ENCODE measurements at places on chromosomes 7 and 10. TPM values are rescaled to one million over a fixed set of nuclear protein-coding genes. Genes with fewer than 3 reads are reported as not detected.

The STAM gene
- total RNA-seq: 26.1 TPM

The SORCS3 gene
- total RNA-seq: 1.1 TPM

The SLC16A12 gene
- 38.8 TPM for total RNA-seq

The SLC25A13 gene
- 32.1 TPM for total RNA-seq

The MTPN gene
- total RNA-seq: 101 TPM

The STK31 gene
- 0.44 TPM for total RNA-seq

The FANK1 gene
- 13.4 TPM for total RNA-seq

The PRSS2 gene
- total RNA-seq: not detected

The ANXA8 gene
- 0.16 TPM for total RNA-seq

Measured in kidney (tissue), 22 donors.